Inflammatory macrophage treated with lipopolysaccharide for 1 hour (primary cell): ENCODE measurements at places on chromosomes 5 and 9.
A peak's percentile ranks its signal among the peaks of the same experiment; 100 is the strongest.

DNA sequence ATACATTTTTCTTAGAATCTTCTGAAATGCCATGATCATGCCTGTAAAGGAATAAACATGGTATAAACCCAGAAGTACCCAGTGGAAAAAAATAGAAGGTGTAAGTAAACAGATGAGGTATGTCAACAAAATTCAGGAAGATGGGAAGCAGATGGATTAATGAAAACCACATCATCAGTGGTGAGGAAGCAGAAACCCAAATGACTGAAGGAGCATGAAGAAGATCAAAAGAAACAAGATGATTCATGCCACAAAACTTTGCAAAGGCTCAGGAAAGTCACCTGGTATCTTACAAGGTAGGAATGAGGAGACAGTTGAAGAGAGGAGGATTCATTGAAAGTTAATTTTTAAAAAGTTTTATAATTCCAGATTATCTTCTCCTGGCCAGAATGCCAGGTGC is 132.8 kb upstream of the PAPPA start:
- DNase-seq: no peak

GRCh38 chr9:127213859-127214258 is 50.7 kb upstream of the GARNL3 start:
- no peak for DNase-seq

- peak; percentile 2 for DNase-seq
Measured at GRCh38 chr5:78162253-78162862, 132.1 kb downstream of the AP3B1 start.

GRCh38 chr9:38060681-38061080 is 8.3 kb downstream of the SHB start:
- DNase-seq: no peak

DNA sequence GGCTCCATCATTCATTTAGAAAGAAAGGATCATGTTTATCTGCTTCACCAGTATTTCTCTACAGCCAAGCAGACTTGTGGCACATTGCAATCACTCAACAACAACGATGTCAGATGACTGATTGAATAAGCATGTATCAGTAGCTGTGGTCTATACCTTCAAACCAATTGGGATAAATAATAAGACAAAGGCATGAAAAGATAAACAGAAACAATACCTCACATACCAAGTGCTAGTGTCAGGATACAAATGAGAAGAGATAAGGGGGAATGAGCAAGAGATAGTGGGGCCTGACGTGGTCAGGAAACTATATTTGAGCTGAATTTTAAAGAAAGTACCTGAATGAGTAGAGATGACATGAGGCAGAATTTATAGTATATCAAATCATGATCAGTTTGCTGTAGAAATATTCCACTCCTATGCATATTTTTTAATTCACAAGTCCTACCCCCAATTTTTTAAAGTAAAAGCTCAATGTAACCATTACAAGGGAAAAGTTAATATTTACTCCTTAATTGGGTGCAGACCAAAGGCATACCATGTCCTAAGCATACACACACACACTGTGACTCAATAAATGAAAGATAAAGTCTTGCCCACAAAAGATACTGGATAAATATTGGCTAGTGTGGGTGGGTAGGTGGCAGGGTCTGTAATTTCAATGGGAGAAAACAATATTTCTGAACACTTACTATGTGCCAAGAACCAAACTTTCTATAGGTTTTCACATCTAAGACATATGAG is 284.5 kb downstream of the SPOCK1 start:
- DNase-seq: no peak

GRCh38 chr5:141875795-141876627 is 2.2 kb downstream of the PCDH1 start:
- no peak for DNase-seq

GRCh38 chr9:100589582-100589981 is 11.7 kb downstream of the CAVIN4 start:
- DNase-seq: no peak

GRCh38 chr9:18074041-18074440 is 399.9 kb upstream of the ADAMTSL1 start:
- DNase-seq: no peak

GRCh38 chr9:13213337-13213736 is 66.2 kb downstream of the MPDZ start:
- no peak for DNase-seq

GRCh38 chr9:130610862-130611707 is 31.7 kb downstream of the FUBP3 start:
- DNase-seq: no peak

DNA sequence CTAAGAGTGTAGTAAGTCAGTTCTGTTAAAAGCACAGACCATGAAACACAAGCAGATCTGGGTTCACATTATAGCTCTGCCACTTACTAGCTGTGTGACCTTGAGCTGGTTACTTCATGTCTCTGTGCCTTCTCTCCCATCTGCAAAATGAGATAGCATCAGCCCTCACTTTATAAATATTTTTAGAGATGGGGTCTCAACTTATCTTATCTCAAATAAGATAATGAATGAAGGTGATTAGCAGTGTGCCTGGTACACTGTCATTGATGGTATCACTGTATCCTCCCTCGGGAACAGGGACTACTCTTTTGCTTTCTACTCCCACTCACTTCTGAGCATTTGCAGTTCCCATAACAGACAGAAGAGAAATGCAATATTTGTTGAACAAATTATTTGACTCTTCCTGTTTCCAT is 52.4 kb downstream of the GALNT10 start:
- DNase-seq: no peak

DNA sequence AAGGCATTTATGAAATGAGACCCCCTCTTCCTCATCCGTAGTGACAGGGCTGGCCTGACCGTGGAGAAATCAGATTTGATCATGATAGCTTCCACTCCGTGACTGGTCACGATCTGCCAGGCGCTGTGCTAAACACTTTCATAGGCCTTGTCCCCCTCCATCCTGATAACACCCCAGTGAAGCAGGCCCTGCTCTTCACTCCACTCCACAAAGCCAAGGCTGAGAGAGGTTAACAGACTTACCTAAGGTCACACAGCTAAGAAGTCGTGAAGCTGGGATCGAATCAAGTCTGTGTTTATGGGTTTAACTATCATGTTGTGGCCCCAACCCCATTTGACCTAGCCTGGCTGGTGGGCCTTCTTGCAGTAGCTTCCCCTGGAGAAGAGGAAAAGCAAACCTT is 53.3 kb upstream of the IL17B start:
- DNase-seq: no peak

- no peak for DNase-seq
Measured at GRCh38 chr9:19690128-19690527, 98.7 kb downstream of the SLC24A2 start.

- DNase-seq: no peak
Measured at GRCh38 chr9:76894198-76894597, 11.7 kb downstream of the PRUNE2 start.

GRCh38 chr5:139982157-139982974 is 60.7 kb downstream of the NRG2 start:
- DNase-seq: no peak

DNA sequence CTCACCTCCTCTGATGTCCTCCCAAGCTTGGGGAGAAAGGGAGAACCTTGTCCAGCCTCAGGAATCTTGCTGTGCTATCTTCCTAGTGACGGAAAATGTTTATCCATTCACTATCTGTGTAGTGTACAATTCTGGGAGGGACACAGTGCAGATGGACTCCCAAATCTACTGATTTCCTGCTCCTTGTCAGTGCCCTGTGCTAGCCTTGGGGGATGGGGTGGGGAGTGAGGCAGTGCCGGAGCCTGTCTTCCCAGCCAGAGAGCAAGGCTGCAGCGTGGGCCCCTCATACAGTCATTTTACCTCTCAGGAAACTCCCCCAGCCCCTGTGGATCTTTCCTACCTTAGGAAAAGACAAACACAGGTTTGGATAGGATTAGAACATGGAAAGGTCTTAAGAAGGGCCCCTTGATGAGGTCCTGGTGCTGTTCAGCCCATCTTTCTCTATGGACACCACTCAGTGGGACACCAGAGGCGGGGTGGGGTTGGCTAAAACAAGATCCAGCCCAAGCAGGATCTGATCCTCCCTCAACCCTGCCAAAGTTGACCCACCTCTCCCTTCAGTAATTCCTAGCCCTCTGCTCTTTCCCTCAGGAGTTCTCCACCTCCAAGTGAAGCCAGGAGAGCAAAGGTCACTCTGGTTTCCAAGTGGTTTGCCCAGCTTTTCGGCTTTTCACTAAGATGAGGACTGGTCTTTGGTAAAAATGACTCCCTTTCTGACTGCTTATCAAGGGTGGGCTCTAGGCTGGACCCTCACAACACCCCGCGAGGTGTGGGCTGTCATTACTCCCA is 3.4 kb downstream of the DOLK start:
- DNase-seq: no peak

- no peak for DNase-seq
Measured at GRCh38 chr5:95899829-95900228, 61.8 kb downstream of the ELL2 start.

GRCh38 chr5:153489611-153490010 is 859 bp upstream of the GRIA1 start:
- no peak for DNase-seq

GRCh38 chr5:452978-453710 is 10.2 kb downstream of the EXOC3 start:
- DNase-seq: no peak

DNA sequence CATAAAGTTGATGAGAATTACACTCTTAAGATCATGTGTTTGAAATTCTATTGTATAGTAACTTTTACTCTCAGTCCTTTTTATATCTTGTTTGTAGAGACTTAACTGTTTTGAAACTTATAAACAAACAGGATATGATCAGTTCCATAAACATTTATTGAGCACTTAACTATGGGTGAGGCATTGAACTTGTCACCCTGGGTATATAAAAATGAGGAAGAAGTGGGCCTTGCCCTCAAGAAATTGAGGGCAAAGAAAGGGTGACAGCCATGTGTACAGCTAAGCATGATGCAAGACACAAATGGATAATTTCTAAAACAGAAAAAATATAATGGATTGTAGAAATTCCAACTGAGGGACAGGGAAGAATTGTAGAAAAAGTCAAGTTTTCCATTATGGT is 15.7 kb downstream of the UNC13B start:
- DNase-seq: no peak
